ENCODE measurements at places on chromosomes 16 and 17. TPM values are rescaled to one million over a fixed set of nuclear protein-coding genes. Genes with fewer than 3 reads are reported as not detected.
A peak's percentile ranks its signal among the peaks of the same experiment; 100 is the strongest.

DNA sequence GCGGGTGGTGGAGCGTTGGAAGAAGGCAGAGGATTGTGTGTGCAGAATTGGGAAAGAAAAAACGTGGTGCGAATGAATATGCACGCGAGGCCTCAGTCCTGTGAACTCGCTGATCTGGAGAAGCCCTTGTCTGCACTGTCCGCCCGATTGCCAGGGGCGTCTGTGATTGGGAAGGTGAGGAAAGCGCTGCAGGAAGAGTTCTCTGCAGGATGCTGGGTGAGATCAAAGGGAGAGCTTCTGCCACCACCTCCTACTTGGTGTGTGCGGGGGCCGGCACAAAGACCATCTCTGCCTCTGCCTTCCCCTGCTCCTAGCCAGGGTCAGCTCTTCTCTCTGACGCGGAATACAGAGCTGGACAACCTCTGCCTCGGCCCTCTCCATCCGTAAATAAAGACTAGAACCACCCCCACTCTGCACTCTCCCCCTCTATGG, 841 bp upstream of the RAB5C start:
- DNase-seq = no peak

DNA sequence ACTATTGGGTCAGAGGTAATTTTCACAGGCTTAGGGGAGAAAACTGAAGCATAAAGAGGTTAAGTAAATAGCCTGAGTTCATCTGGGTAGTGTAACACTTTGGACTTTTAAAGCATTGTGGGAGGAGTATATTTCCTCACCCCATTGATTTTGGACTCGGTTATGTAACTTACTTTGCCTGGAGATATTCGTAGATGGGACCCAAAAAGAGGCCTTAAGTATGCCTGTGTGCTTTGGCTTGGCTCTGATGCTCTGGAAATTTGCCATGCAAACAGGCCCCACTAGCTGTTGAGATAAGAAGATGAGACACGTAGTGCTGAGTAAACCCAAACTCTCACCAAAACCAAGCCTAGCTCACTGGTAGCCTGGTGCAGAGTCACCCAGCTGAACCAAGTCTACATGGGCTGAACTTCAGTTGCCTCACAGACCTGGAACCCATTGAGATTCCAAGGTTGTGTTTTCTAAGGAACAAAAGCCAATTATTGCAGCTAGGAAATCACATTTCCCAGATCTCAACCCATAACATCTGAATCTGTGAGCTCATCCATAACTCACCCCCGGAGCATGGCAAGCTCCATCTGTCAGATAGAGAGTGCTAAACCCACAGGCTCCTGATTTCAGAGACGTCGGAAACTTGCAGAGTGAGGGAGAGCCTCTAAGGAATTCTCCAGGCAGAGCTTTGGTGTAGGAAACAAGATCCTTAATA, 536.0 kb upstream of the C16orf82 start:
- no peak for DNase-seq

- DNase-seq = peak; percentile 62
Measured at GRCh38 chr17:74427048-74427762, 4.7 kb upstream of the GPRC5C start.

DNA sequence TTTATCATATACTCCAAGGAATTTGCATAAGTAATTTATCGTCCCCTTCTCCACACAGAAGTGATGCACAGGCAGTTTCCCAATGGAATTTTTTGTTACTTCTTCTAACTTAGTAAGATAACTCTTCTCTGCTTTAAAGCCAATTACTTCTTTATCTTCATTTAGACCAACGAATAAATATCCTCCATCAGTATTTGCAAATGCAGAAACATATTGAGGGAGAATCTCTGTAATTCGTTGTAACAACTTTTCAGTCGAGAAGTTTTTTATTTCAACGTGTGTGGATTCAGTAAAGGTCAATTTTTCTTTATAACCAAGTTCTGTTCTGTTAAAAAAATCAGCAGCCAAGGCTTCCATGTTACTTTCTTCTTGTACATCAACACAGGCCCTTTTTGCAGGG, 30.7 kb upstream of the SLFN13 start:
- DNase-seq = no peak

GRCh38 chr17:50107790-50108414, 12.8 kb downstream of the PDK2 start:
- DNase-seq = no peak

GRCh38 chr17:67588326-67588725, 129.4 kb upstream of the NOL11 start:
- no peak for DNase-seq

GRCh38 chr17:64583038-64583437, 76.3 kb downstream of the CEP95 start:
- DNase-seq = no peak

GRCh38 chr17:19727501-19728078, 11.2 kb upstream of the SLC47A2 start:
- DNase-seq = peak; percentile 93

- no peak for DNase-seq
Measured at GRCh38 chr17:79775632-79776031, 2.3 kb upstream of the CBX2 start.

DNA sequence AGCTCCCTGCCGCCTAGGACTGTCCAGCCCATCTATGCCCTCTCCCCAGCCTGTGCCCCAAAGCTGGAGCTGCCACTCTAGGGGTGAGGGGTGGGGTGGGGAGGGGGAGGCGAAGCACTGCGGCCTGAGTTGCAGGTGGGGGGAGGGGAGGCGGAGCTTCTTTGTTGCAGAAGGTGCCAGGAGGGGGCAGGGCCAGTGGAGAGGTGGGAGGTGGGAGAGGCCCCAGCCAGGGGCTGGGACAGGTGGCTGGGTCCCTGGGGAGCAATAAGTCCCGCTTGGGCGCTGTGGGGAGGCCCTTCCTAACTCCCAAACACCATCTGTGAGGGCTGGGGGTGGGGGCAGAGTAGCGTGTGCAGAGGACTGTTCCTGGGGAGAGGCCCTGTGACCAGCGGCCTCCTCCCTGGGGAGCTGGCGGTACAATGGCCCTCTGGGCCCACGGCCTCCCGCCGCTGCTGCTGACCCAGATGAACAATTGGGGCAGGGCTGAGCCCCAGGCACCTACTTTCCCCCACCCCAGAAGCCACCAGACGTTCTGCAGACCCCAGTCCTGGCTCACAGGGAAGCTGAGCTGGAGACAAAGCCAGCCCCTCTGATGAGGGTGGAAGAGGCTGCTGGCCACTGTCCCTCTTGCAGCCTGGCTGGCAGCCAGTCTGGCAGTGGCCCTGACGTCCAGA, 2.2 kb upstream of the NTN3 start:
- DNase-seq = no peak

- peak; percentile 65 for DNase-seq
Measured at GRCh38 chr17:48671697-48672171, 45.6 kb upstream of the HOXB9 start.

GRCh38 chr17:61593426-61593825, 2.4 kb upstream of the NACA2 start:
- no peak for DNase-seq

GRCh38 chr17:37510056-37510455, 20.4 kb downstream of the DUSP14 start:
- DNase-seq = no peak

- no peak for DNase-seq
Measured at GRCh38 chr17:37693328-37693727, 50.1 kb upstream of the DDX52 start.

GRCh38 chr16:85709766-85710585, 21.2 kb upstream of the GINS2 start:
- no peak for DNase-seq

GRCh38 chr17:67862614-67863217, 37.4 kb downstream of the BPTF start:
- DNase-seq = no peak

DNA sequence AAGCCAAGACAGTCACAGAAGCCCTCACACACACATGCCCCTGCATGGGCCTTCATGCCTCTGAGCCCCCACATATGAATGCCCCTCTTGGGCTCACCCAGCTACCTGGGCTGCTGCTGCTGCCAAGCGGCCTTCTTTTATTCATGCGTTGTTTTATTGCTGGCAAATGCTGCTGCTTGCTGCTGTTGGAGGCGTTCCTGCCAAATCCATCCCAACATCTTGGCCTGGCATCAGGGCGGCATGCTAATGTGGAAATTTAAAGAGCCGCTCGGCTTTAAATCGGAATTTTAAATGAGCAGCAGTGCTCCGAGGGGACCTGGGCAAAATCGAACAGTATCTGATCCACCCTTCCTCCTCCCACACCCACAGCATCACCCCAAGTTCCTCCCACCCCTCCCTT, 39.0 kb downstream of the NEUROD2 start:
- no peak for DNase-seq

DNA sequence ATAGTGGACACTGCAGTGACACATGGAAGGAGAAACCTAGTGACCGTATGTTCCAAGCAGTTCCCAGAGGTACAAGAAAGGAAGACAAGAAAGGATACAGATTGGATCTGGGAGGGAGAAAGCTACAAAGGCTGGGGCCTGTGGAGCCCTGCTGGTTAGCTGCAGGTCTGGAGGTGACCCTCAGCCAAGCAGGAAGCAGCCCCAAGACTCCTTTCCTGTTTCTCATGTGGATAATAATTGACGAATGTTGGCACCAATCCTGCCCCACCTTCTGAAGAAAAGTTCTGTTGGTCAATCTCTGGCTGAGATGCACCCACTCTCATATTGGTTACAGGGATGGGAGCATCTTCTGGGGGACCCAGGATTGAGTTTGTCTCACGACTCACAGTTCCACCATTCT, 99.8 kb downstream of the SHISA6 start:
- no peak for DNase-seq

DNA sequence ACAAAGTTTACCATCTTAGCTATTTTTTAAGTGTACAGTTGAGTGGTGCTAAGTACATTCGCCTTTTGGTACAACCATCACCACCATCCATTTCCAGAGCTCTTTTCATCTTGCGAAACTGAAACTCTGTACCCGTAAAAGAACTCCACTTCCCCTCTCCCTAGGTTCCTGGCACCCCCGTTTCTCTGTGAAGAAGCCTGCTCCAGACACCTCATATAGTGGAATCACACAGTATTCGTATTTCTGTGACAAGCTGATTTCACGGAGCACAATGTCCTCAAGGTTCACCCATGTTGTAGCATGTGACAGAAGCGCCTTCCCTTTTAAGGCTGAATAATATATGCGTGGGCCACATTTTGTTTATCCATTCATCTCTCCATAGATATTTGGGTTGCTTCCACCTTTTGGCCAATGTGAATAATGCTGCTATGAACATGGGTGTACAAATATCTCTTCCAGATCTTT, 54.2 kb upstream of the MAP3K14 start:
- DNase-seq = no peak

- no peak for DNase-seq
Measured at GRCh38 chr17:10022416-10022815, 117.3 kb upstream of the RCVRN start.

GRCh38 chr17:2947996-2948550, 115.3 kb downstream of the OR1D5 start:
- DNase-seq = no peak

DNA sequence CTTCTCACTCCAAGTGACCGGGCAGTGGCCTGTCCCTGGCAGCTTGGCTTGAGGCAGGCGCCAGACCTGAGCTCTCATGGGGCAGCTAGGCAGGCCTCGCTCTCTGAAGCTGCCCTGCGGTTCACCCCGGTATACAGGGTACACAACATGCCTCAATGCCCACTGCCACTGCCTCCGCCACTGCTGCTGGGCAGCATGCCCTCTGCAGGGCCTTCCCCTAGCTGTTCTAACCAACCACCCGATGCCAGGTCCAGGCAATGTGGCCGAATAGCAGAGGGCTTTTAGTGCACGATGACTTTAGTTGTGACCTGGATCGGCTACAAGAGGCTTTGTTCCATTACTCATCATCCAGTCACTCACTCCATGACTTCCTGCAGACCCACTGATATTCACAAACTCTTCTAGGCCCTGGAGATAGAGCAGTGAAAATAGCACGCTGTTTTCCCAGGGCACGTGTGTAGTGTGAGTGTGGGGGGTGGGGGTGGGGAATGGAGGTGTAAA, 19.7 kb downstream of the CDC42EP4 start:
- no peak for DNase-seq

DNA sequence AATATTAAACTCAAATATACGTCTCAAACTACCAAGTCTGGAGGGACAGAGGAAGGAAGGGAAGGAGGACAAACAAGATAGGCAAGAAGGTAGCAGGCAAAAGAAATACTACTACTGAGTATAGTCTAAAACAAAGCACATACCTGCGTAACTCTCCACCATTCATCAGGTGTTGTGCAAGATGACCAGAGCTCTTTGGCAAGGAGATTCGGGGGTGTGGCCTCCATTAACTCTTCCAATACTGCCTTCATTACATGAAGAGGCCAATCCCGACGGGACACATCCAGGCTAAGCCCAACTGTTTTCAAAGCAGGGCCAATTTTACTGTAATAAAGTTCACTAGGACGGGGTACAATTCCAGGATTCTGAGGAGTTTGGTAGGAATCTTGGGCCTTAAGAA, 38.2 kb upstream of the ARL6IP1 start:
- no peak for DNase-seq

- no peak for DNase-seq
Measured at GRCh38 chr17:21253646-21254441, 634 bp upstream of the NATD1 start.

- no peak for DNase-seq
Measured at GRCh38 chr17:13597723-13598347, 3.9 kb downstream of the HS3ST3A1 start.

DNA sequence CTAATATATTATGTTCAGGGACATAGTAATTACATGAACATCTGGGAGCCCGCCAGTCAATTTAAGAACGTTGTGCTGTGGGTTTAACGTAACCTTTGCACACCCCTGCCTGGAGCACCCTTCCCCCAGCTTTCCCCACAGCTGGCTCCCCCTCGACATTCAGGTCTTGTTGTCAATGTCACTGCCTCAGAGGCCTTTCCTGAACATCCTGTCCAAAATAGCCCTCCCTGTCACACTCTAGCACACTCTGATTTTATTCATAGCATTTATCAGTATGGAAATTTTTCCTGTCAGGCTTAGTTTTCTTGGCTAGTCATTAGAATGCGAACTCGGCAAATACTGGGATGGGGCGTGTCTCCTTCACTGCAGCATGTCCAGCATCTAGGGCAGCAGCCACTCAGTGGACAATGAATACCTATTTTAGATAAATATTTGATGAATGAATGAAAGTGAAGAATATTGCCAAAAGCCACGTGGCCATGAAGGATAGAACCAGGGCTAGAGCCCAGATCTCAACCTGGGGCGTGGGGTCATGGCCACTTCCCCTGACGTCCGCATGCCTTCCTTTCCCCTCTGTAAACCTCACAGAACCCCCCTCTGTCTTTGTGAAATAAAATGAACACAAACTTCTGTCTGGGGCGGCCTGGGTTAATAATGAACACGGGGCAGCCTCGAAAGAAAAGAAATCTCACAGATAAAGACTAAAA, 10.5 kb downstream of the PIK3R6 start:
- DNase-seq = no peak

Gene SULT1A1
- total RNA-seq = 54.1 TPM

Gene ITGAX
- total RNA-seq = 5.1 TPM

Gene HAS3
- total RNA-seq = 2.5 TPM

Gene CX3CL1
- total RNA-seq = 58.0 TPM

Gene MFSD6L
- 0.59 TPM for total RNA-seq

Gene SLC39A11
- total RNA-seq = 54.6 TPM

Gene KRT20
- total RNA-seq = not detected
